ENCODE measurements at places on chromosomes 3 and 15. TPM values are rescaled to one million over a fixed set of nuclear protein-coding genes. Genes with fewer than 3 reads are reported as not detected.

Gene BUB1B
- total RNA-seq: 0.84 TPM

GRCh38 chr3:59771768-59772181, 722.0 kb upstream of the CFAP20DC start:
- no peaks in the 10 kb centered on the region for H3K4me1 ChIP-seq
- H3K36me3 ChIP-seq: no peaks in the 10 kb centered on the region

GRCh38 chr3:15979495-15979894, 181.7 kb upstream of the ANKRD28 start:
- no peak overlapping the region for H3K4me3 ChIP-seq
- DNase-seq: no peak
- no peaks in the 10 kb centered on the region for H3K27me3 ChIP-seq
- H3K36me3 ChIP-seq: no peaks in the 10 kb centered on the region

Gene GP5
- total RNA-seq: 0.33 TPM

Gene PLCL2
- total RNA-seq: 16.7 TPM

DNA sequence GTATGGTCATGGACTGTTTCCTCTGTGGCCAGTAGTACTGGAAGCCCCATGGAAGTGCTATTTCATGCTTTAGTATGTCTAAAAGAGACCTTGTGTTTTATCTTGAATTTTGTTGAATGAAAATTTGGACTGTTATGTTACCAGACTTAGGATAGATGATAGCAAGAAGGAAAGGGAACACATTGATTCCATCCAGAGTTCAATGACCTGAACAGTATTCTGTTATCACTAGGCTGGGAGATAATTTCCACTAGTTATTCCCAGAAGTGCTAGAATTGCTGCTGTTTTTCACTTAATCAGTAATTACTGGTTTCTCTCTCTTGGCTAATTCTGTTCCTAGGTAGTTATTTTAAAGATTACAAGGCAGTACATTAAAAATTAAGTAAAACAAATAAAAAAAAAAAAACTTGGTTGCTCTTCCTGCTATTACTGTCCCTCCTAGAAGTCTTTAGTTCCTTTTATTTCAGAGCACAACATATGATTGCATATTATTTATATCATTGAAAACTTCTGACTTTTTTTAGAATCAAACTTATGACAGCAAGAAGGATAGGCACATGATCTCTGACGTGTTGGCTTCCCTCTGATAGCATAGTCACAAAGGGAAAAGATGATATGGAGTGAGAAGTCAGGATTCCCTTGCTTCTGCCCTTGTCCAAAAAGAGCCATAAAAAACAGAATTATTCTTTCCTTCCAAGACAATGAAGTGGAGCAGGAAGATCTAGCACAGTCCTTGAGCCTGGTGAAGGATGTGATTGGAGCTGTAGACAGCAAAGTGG, 72.2 kb downstream of the KLHL25 start:
- no peak overlapping the region for H3K4me3 ChIP-seq
- no peak overlapping the region for H3K27ac ChIP-seq
- H3K4me1 ChIP-seq: peaks cover 6% of the 10 kb centered on the region
- no peak for DNase-seq

GRCh38 chr15:98263787-98264186, 303.3 kb downstream of the ARRDC4 start:
- no peak overlapping the region for H3K27ac ChIP-seq
- H3K27me3 ChIP-seq: no peaks in the 10 kb centered on the region
- H3K36me3 ChIP-seq: no peaks in the 10 kb centered on the region
- no peak for DNase-seq

GRCh38 chr3:155386919-155387318, 93.4 kb upstream of the STRIT1 start:
- H3K4me1 ChIP-seq: no peaks in the 10 kb centered on the region
- peaks cover 2% of the 10 kb centered on the region for H3K27me3 ChIP-seq
- no peaks in the 10 kb centered on the region for H3K36me3 ChIP-seq
- H3K4me3 ChIP-seq: no peak overlapping the region

DNA sequence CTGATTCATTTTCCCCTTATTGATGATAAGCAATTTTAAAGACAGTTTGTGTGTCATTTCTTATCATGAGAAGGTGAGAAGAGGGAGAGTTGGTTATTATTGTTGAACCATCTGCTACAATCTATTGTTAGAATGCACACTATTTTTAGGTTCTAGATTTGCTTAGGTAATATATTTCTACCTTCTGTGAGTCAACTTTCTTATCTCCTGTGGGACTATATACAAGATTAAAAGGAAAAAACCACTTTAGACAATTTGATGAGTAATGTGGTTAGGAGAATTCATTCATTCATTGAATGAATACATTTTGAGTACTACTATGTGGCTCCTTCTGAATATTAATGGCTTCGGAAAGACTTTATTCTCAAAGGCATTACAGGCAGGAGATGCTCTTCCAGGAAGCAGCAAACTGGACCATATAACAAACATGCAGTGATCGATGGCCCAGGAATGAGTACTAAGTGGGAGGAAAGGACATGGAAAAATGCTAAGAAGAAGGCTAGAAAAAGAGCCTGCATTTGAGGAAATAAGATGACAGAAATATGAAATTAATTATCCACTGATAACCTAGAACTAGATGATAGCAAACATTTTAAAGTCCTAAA, 22.4 kb downstream of the SPTSSB start:
- H3K4me3 ChIP-seq: no peak overlapping the region
- no peak for DNase-seq
- H3K27ac ChIP-seq: no peak overlapping the region
- no peaks in the 10 kb centered on the region for H3K36me3 ChIP-seq
- H3K4me1 ChIP-seq: no peaks in the 10 kb centered on the region
- H3K27me3 ChIP-seq: no peaks in the 10 kb centered on the region

- no peaks in the 10 kb centered on the region for H3K4me1 ChIP-seq
- no peak for DNase-seq
- H3K27ac ChIP-seq: no peak overlapping the region
- H3K27me3 ChIP-seq: no peaks in the 10 kb centered on the region
- no peaks in the 10 kb centered on the region for H3K36me3 ChIP-seq
- H3K4me3 ChIP-seq: no peak overlapping the region
Measured at GRCh38 chr15:49255966-49256759, 86.1 kb downstream of the GALK2 start.

- DNase-seq: peak; percentile 92
- peak within 1 kb of the TSS; percentile 68 for H3K27ac ChIP-seq
- H3K4me3 ChIP-seq: peak within 1 kb of the TSS; percentile 10
Measured at GRCh38 chr3:48662753-48663488, at the start of gene CELSR3. Gene CELSR3 (minus strand): TSS chr3:48662886. CDS start chr3:48662634, 252 bp downstream.

GRCh38 chr15:83306561-83306960, 22.1 kb upstream of the BNC1 start:
- H3K27ac ChIP-seq: no peak overlapping the region
- H3K4me3 ChIP-seq: no peak overlapping the region
- H3K36me3 ChIP-seq: no peaks in the 10 kb centered on the region
- no peaks in the 10 kb centered on the region for H3K27me3 ChIP-seq
- DNase-seq: no peak
- H3K4me1 ChIP-seq: no peaks in the 10 kb centered on the region

DNA sequence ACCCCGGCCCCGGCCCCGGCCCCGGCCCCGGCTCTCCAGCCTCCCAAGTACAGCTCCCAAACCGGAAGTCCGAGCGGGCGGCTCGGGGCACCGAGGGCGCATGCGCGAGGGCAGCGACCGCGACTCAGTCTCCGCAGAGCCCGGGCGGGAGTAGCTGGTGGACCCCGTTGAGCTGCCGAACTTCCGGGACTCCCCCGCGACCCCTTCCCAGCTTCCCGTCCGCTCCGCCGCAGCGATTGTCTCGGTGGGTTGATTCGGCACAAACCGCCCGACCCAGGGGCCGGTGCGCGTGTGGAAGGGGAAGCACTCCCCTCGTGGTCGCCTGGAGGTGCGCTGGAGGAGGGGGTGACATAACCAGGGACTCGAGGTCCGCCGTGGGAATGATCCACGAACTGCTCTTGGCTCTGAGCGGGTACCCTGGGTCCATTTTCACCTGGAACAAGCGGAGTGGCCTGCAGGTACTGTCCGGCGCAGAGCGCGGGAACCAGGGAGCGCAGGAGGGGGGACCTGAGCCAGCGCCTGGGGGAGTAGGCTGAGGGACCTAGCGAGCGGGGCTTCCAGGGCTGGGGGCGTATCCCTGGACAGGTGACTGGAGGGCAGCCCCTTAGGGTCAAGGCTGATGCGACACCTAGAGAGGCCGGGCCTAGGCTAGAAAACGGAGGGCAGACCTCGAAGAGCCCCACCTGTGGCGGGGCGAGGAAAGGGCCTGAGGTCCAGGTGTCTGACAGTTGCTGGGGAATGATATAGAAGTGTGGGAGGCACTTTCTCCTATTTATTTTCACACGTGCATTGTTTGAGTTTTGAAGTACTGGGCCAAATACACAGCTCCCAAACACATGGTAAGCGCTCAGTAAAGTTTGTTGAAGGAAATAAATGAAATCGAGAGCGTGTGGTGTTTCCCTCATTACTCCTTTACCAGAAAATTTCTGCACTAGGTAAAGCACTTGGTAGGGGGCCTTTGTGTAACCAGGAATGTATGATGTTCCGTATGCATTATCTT, at the start of the genes TUBGCP4 and ZSCAN29:
Gene TUBGCP4 (plus strand): TSS at position 127 of the 1,000 bp plus-strand sequence. CDS start 254 bp downstream, at position 381.
Gene ZSCAN29 (minus strand): TSS at position 69 of the 1,000 bp plus-strand sequence. CDS start 1,130 bp downstream, outside the sequence.
- DNase-seq: peak; percentile 94
- H3K4me1 ChIP-seq: peaks cover 4% of the 10 kb centered on the region
- no peaks in the 10 kb centered on the region for H3K36me3 ChIP-seq

Gene DALRD3
- total RNA-seq: 8.8 TPM

- peaks cover 7% of the 10 kb centered on the region for H3K36me3 ChIP-seq
- no peaks in the 10 kb centered on the region for H3K4me1 ChIP-seq
- no peaks in the 10 kb centered on the region for H3K27me3 ChIP-seq
- no peak overlapping the region for H3K27ac ChIP-seq
- no peak overlapping the region for H3K4me3 ChIP-seq
Measured at GRCh38 chr3:196063049-196063448, 18.8 kb downstream of the TFRC start.

GRCh38 chr3:25182794-25183193, 245.3 kb upstream of the RARB start:
- no peak for DNase-seq
- no peak overlapping the region for H3K27ac ChIP-seq
- no peaks in the 10 kb centered on the region for H3K4me1 ChIP-seq
- H3K36me3 ChIP-seq: no peaks in the 10 kb centered on the region

DNA sequence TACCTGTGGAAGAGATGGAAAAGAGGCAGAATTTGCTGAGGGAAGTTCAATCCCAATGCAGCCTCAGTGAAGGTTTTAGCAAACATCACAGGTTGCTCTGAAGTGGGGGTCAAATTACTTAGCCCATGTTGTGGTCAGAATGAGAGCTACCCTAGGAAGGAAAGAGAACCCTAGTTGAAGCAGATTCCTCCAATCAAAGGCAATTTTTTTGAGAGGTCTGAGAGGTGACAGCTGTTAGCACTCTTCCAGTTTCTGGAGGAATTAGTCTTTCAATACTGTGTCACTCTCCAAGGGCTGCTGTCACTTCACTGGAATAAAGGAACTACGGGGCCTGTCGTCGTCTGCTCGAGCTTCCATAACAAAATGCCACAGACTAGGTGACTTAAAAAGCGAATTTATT, 584.2 kb upstream of the DPPA4 start:
- H3K4me1 ChIP-seq: no peaks in the 10 kb centered on the region
- no peak for DNase-seq
- H3K27me3 ChIP-seq: no peaks in the 10 kb centered on the region
- H3K36me3 ChIP-seq: no peaks in the 10 kb centered on the region

DNA sequence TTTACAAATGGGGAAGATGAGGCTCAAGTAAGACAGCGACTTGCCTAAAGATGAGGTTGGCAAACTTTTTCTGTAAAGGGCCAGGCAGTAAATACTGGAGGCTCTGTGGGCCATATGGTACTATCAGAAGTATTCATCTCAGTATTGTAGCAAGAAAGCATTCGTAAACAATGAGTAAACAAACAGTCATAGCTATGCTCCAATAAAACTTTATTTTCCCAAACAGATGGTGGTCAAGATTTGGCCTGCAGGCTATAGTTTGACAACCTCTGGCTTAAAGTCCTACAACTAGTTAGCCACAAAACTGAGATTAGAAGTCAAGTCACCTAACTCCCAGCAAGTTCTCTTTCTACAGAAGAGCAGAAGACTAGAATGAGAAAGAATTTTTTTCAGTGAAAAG, 177.0 kb upstream of the NECTIN3 start:
- no peak overlapping the region for H3K27ac ChIP-seq
- H3K27me3 ChIP-seq: no peaks in the 10 kb centered on the region
- no peaks in the 10 kb centered on the region for H3K36me3 ChIP-seq
- H3K4me3 ChIP-seq: no peak overlapping the region

DNA sequence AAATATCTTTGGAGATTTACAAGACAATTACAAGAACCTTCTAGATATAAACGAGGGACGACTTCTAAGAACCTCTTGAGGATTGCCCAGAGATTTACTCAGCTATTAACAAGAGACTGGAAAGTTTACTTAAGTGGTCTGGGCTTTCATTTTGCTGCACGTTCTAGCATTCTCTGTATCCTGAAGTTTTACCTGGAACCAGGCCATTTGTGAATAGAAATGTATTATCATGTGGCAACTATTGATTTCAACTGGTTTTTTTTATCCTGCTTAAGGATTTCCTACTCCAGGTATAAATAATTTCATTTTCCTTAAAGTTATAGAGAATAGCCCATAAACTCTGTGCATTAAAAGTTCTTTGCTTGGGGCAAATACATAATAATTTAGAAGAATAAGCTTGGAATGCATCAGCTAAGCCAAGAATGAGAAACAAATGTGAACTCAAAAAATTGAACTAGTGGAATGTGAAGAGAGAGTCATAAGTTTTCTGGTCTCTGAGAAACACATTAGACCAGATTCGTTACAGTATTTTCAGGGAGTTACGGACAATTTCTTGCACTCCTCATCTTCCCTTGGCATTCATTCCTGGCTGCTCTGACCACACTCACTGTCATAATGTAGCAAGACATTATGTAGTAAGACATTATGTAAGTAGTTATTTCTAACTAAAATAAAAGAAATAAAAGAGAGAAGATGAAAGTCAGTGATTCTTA, 1.3 kb downstream of the AQP9 start:
- H3K27ac ChIP-seq: no peak overlapping the region
- H3K27me3 ChIP-seq: no peaks in the 10 kb centered on the region
- H3K36me3 ChIP-seq: no peaks in the 10 kb centered on the region
- no peak overlapping the region for H3K4me3 ChIP-seq

Gene FLNB
- total RNA-seq: 157 TPM

Gene CDCP1
- 3.8 TPM for total RNA-seq

GRCh38 chr3:193885832-193886231, 250.1 kb upstream of the HES1 start:
- H3K36me3 ChIP-seq: no peaks in the 10 kb centered on the region
- H3K4me3 ChIP-seq: no peak overlapping the region
- H3K27ac ChIP-seq: no peak overlapping the region
- H3K27me3 ChIP-seq: no peaks in the 10 kb centered on the region

DNA sequence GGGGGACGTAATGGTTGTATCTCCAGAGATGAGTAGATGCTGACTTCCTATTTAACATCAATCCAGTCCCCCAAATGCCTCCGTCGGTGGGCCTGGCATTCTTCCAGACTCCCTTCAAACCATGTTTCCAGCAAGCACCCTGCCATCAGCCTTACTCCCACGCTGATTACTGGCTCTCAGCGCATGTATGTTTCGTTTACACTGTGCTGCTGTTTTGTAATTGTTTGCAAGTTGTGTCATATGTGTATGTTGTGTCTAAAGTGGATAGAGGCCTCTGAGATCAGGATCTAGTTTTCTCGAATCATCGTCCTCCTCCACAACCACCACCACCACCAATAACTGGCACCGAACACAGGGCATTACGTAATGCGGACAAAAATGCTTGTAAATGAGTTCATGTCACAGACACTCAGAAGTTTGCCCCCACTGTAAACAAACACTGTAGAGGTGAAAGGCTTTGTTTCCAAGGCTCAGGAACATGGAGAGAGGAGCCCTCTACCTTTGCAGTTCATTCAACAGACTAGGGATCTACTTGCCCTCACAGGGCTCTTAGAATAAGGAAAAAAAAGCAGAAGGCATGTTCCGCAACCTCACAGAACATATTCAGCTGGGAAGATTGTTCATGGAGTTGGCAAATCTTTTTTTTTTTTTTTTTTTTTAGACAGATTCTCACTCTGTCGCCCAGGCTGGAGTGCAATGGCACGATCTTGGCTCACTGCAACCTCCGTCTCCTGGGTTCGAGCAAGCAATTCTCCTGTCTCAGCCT, 46.1 kb upstream of the SEMA4B start:
- no peak for DNase-seq
- no peaks in the 10 kb centered on the region for H3K36me3 ChIP-seq
- no peaks in the 10 kb centered on the region for H3K27me3 ChIP-seq
- H3K27ac ChIP-seq: no peak overlapping the region
